Uterine smooth muscle cell (primary cell): ENCODE measurements at places on chromosomes 6 and 20. TPM values are rescaled to one million over a fixed set of nuclear protein-coding genes. Genes with fewer than 3 reads are reported as not detected.

SAMD10 gene
- 0.87 and 1.00 TPM in 2 replicates for total RNA-seq

SLC26A8 gene
- not detected in 2 replicates for total RNA-seq

FNDC11 gene
- total RNA-seq, result 0.66 and 2.4 TPM in 2 replicates

WFDC12 gene
- not detected in 2 replicates for total RNA-seq

TAP2 gene
- 8.0 and 10.3 TPM in 2 replicates for total RNA-seq

LBP gene
- total RNA-seq, result not detected in 2 replicates
